HFFc6 (cell line): ENCODE measurements at places on chromosomes 16 and 17.

DNA sequence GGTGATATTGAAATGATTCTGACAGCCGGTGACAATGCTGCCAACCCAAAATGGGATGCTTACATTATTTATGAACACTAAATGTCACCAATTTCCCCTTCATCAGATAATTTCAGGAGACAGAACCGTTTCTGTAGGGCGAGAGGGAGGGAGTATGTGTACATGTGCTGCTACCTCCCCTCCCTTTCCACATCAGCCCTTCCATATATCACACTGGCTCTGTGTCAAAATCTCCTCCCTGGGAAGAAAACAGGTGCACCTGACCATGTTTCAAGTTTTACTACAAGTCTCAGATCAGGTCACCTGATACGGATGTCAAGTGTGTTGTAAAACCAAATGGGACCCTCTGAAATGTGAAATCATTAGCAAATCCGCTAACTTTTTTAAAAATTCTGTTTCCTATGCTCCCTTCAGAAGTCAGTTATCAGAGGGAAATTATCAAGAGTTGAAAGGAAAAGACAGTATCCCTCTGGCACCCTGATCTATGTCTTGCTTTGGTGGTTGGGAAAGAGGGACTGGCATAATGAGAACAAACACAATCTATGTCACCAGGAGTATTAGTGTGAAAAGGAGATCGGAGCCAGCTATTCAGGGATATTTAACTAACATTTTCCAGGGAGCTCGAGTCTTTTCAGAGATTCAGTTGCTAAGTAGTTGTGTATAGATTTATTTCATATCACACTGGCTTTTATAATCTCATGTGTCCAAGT, 1002.3 kb upstream of the CDH8 start:
- no peak for DNase-seq

DNA sequence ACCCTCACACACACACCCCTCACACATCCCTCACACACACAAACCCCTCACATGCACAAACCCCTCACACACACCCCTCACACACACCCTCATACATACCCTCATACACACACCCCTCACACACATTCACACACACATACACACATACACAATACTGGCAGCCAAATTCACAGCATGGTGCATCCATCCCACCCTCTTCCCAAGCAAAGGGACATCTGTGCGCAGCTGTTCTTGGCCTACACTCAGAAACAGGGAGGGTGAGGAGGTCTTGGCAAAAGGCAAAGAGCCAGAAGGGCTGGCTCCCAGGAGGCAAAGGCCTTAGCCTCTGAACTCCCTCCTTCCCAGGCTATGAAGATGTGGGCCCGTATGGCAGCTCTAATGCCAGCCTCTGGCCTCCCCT, 23.4 kb downstream of the C17orf67 start:
- DNase-seq, result no peak

DNA sequence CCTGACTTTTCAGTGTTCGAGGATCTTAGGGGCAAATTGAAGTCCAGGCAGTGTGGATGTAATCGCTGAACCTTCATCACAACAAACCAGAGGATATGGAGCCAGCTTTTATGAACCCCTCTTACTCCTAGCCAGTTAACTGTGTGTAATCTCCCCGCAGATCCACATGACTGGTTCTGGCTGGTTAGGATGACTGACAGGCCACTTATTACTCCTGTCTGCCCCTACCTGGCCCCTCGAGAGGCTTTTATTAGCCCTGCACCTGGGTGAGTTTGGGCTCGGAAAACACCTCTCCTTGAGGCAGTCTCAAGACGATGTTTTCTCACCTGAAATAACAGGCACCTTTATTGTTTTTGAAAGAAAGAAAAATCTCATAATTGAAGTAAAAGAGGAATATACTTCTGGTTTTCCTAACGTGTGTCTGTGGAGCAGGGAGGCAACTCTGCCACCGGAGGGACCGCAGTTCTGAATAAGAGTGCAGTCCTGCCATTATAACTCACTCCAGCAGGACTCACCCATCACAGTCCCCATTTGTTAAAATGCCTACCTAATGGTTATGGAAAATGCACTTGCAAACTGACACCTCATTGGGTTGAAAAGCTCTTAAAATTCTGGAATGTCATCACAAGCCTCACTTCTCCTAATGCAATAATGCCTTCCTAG, 291.9 kb upstream of the N4BP1 start:
- no peak for DNase-seq

GRCh38 chr17:27283060-27283459, 10.9 kb upstream of the WSB1 start:
- no peak for DNase-seq

GRCh38 chr16:70796301-70796700, 4.7 kb downstream of the VAC14 start:
- DNase-seq, result no peak
